HepG2 (cell line): ENCODE measurements at places on chromosomes 13 and 19. TPM values are rescaled to one million over a fixed set of nuclear protein-coding genes. Genes with fewer than 3 reads are reported as not detected.

Gene RUVBL2
- 108 and 122 TPM in 2 replicates for total RNA-seq

Gene JUNB
- total RNA-seq = 4.9 and 7.7 TPM in 2 replicates

Gene INSR
- 13.6 and 24.2 TPM in 2 replicates for total RNA-seq

Gene LGALS7B
- 0.73 and 1.7 TPM in 2 replicates for total RNA-seq

Gene ZIC2
- not detected in 2 replicates for total RNA-seq

- DNase-seq = no peak
Observed at GRCh38 chr13:111882351-111882750, 184.6 kb upstream of the SOX1 start.

DNA sequence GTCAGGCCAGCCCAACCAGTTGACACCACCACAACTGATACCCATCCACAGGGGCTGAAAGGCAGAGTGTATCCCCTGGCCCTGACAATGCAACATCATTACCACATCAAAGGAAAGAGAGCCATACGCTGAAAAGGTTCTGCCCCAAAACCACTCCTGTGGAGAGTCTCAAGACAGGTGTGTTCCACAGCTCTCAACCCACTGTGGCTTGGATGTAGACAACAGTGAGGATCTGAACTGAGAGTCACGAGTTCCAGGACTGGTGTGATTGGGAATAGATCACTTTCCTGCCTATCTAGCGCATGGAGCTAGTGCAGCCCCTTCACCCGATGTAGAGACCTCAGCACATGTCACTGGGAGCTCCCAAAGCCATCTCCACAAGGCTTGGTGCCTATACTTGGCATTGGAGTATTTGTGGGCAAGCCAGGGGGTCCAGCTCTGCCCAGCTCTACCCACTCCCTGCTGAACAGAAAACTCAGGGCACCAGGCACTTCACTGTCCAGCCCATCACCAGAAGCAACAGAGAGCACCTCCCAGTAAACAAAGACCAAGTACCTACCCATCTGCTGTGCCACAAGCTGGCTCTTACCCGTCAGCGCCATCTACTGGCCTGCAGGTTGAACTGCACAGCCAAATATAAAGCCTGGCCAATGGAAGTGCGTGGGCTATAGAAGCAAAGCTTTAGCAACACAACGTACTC, 579.5 kb downstream of the UQCRFS1 start:
- no peak for DNase-seq

GRCh38 chr19:442085-442484, 18.7 kb downstream of the SHC2 start:
- no peak for DNase-seq

- DNase-seq = no peak
Observed at GRCh38 chr13:85737952-85738351, 61.3 kb downstream of the SLITRK6 start.

DNA sequence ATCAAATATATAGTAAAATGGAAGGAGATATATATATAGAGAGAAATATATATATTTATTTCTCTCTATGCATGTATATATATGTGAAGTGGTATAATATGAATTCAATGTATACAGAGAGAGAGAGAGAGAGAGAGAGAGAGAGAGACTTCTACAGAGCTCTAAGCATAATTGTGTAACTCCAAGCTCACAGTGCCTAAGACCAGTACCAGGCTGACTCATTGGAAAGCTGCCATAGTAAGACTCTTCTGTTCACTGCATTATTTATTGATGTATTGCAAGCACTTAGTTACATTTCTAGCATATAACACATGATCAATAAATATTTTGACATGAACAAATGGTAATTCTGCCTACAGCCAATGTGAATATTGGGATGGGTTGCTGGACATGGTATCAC, 1734.7 kb downstream of the SLITRK1 start:
- no peak for DNase-seq

GRCh38 chr19:33389421-33390100, 16.1 kb downstream of the CEBPG start:
- no peak for DNase-seq

GRCh38 chr19:44539236-44539826, 9.9 kb upstream of the CEACAM20 start:
- no peak for DNase-seq

DNA sequence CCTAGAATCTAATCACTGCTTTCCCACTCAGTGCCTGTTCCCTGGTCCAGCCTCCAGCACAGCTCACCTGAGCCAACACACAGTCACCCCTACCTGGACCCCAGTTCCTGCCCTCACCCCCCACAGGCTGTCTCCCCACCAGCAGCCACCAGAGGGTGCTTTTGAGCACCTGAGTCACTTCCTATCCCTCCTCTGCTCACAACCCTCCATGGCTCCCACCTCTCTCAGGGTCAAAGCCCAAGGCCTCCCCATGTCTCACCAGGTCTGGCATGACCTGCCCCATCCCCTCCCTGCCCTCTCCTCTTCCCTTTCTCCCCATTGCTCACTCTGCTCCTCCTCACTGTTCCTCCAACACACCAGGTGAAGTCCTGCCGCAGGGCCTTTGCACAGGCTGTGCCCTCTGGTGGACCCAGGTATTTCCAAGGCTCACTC, 7.1 kb upstream of the DPP9 start:
- DNase-seq = no peak

DNA sequence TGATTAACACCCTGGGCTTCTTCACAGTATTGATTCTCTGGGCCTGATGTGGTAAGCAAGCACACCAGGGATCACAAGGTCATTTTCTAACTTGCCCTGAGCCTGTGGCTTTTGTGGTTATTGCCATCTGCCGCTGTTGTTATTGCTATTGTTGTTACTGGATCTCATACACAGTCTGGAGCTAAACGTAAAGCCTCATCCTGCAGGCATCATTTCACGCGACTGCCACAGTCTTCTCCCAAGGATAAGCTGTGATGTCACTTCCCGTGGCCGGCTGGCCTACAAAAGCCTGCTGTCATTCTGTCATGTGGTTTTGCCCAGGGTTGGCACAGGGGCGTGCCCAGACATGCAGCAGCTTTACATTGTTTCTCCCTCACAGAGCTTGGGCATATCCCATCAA, 154.0 kb upstream of the GPR12 start:
- DNase-seq = no peak
